ENCODE measurements at places on chromosomes 5 and 9.

DNA sequence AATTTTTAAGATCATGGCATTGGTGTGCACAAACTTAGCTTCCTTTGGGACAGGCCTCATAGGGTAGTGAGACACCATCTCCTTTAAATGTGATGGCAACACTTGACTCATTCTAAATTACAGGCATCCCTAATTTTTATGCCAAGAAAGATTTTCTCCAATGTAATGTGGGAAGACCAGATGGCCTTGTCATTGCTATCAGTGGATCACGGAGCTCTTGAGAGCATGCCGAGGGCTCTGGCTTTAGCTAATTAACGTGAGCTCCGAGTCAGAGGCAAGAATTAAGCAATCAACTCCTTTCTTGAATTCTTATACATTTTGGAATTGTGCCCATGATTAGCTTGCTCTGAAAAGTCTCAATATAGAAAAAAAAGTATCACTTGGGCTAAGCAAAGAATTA, 215.8 kb downstream of the LRRC70 start:
- DNase-seq, result no peak

DNA sequence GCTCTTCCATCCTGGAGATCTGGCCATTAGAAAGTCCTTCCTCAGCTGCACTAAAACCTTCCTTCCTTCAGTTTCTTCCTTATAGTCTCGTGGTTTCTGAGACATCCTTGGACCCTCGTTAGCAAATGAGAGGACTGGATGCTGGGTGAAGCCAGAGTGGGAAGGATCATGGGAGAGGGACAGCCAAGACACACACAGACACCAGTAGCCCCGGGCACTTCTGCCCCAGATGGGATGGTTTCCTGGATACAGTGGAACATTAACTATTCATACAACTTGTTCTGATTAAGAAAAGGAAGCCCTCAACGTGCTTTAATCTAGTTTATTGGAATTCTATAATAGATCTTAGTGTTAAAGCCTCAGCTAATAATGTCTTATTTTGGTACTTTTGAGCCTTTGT, 125.5 kb downstream of the SEC61B start:
- no peak for DNase-seq

- no peak for DNase-seq
Measured at GRCh38 chr9:89594811-89595550, 9.8 kb upstream of the GADD45G start.

DNA sequence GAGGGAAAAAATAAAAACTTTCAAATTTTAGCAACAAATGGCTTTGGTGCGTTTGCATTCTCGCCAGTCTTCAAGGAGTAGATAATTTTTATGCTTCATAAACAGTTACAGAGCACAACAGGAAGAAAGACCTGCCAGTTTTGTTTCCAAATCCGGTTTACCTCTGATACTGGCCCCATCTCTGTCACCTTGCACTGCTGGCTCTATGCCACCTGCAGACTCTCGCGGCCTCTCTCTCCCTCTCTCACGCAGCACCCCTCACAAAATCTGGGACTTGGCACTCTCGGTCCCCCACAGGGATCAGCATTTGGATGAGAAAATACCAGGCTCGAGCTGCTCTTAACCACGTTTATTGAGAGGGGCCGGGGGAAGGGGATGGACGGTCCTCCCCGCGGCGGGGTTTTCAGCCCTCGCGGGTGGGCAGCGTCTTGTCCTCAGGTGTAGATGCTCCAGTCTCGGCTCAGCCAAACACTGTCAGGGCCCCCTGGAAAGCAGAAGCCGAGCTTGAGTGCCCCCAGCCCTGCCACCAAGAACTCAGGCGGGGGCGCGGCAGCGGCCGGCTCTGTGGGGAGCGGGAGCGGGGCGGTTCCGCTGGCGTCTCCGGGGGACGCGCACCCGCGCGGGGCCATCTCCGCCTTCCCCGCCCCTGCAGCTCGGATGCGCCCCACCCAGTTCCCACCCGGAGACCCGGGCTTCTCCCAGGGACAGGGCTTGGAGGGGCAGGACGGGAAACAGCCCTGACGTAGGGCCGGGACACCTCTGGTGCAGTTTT, 1.3 kb downstream of the SCGB3A1 start:
- no peak for DNase-seq

GRCh38 chr5:58640011-58640410, 57.1 kb downstream of the RAB3C start:
- no peak for DNase-seq

- DNase-seq, result no peak
Measured at GRCh38 chr5:176203086-176203485, 35.1 kb upstream of the SIMC1 start.

- peak; percentile 22 for DNase-seq
Measured at GRCh38 chr5:373710-374602, 52.4 kb downstream of the AHRR start.

DNA sequence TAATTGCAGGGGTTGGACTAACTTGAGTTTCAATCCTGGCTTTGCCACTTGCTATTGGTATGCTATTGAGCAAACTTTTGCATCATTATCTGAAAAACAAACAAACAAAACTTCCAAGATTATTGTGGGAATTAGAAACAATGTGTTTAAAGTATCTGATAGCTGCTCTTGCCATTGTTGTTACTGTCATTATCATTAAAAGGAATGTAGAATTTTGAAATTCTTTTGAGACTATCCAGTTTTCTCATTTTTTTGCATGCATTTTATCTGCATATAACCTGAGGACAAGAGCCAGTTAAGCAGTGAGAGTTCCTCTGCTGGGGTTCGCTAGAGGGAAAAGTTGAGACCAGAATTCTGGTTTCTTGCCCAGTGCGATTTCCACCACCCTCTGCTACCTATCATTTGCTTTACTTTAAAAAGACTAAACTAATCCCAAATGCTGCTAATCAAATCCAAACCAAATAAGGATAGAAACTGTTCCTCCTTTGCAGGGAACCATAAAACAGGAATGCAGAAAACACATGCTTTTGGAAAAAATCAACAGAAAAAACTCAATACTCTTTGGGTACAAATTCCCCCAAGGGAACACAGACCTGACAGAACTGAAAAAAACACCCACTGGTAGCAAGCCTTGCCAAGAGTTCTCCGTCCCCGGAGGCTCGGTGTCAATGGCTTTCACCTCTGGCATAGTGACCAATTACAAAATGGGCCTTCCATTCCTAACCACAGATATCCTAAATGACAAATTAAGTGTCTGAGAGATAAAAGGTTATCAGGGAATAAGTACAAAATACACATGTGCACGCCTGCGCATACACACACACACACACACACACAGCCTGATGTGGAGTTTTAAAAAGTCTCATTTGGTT, 373.7 kb downstream of the ARL15 start:
- DNase-seq, result no peak

DNA sequence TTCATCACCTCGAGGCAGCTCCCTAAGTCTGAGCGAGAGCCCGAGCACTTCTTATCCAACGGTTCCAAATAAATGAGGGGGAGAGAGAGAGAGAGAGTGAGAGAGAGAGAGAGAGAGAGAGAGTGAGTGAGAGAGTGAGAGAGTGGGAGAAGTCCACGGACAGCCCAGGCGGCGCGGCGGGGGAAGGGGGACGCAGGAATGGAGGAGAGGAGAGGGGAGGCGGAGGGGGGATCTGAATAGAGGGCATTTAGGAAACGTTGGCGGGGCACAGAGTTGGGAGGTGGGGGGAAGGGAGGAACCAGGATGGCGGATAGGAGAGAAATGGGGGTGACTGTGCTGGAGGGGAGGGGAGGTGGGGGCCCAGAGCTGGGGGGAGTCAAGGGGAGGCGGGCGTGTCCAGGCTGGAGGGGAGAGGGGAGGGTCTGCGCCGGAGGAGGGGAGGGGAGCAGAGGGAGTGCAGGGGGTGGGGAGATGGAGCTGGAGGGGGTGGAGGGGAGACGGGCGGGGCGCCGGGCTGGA, 398 bp upstream of the BASP1 start:
- no peak for DNase-seq

GRCh38 chr5:158233735-158234322, 374.9 kb upstream of the CLINT1 start:
- DNase-seq, result no peak
